ENCODE measurements at places on chromosomes 5 and 9.

DNA sequence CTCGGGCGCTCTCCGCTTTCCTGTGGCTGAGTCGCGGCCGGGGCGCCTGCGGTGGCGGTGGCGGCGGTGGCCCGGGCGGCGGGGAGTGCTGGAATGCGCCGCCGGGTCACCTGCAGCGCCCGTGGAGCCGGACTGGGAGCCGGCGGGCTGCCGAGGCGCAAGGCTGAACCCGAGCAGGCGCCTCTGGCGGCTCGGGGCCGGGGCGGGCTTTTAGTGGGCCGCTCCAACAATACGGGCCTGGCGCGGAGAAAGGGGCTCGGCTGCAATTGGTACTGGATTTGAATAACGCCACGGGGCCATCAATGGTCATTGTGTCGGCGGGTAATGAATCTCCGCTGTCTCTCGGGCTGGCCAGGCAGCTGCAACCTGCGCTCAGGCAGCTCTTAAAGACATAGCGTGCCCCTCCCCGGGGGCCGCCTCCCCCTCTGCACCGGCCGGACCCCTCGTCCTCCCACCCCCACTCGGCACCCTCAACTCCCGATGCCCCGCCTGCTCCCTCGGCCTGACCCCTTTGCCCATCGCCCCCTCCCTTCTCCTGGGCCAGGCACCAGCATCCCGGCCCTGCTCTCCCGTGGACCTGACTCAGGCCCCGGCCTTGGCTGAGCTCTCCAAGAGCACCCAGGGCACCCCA lies 22.1 kb downstream of the URM1 start:
- no peak for DNase-seq

- no peak for DNase-seq
These were observed 204.9 kb downstream of the ELAVL2 start for GRCh38 chr9:23621188-23621587.

GRCh38 chr5:163362840-163363371 lies 74.5 kb upstream of the CCNG1 start:
- no peak for DNase-seq

DNA sequence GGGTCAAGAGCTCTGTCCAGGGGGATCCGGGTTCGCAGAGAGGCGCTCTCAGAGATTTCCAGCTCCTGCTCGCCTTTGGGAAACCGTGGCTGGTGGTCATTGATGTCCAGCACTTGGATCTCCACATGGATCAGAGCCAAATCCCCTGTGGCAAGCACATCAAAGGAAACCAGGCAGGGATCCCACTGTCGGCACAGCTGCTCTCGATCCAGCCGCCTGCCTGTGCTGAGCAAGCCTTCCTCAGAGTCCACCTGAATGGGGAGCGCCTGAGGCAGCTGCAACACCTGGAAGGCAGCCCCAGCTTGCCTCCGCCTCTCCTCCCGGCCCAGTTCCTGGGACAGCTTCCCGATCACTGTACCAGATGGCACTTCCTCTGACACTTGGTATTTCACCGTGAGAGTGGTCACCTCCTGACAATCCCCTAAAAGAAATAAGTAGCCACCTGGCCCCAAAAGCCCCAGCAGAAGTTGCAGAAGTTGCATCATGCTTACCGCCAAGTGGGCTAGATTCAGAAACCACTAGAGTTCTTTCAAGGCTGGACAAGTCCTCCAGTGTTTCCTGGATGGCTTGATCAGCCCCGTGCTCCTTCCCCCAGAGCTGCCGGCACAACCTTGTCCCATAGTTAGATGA lies 520 bp downstream of the PCDH12 start:
- no peak for DNase-seq

GRCh38 chr9:129610473-129611306 lies 10.2 kb downstream of the C9orf50 start:
- DNase-seq = peak; percentile 68

- DNase-seq = no peak
These were observed 19.5 kb upstream of the ASPN start for GRCh38 chr9:92501671-92502393.

GRCh38 chr5:149924486-149924885 lies 20.1 kb downstream of the PDE6A start:
- no peak for DNase-seq

DNA sequence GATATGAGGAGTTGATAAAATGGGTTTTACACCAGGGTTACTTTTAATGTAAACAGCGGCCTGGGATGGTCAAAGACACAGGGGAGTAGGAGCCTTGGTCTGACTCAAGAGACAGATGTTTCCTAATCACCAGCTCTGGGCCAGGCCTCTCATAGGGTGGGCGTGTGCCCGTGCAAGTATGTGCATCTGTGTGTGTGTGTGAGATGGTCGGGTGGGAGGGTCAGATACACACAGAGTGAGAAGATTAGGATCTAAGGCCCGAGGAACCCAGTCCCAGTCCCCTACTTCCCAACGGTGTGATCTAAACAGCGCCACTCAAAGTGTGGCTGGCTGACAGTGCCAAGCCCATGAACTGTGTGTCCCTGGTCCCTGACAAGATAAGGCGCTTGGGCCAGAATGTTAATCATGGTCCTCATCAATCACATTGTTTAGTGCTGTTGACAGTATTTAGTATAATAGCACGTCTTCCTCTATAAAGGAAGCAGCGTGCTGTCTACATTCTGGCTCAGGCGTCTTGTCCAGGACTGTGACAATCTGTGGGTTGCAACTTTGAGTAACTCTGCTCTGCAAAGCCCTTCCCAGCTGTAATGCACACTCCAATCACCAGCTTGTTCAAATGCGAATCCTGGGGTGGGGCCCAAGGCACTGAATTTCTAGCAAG lies 173.7 kb downstream of the DAB2IP start:
- no peak for DNase-seq

GRCh38 chr5:168073991-168074800 lies 217.2 kb upstream of the WWC1 start:
- no peak for DNase-seq

DNA sequence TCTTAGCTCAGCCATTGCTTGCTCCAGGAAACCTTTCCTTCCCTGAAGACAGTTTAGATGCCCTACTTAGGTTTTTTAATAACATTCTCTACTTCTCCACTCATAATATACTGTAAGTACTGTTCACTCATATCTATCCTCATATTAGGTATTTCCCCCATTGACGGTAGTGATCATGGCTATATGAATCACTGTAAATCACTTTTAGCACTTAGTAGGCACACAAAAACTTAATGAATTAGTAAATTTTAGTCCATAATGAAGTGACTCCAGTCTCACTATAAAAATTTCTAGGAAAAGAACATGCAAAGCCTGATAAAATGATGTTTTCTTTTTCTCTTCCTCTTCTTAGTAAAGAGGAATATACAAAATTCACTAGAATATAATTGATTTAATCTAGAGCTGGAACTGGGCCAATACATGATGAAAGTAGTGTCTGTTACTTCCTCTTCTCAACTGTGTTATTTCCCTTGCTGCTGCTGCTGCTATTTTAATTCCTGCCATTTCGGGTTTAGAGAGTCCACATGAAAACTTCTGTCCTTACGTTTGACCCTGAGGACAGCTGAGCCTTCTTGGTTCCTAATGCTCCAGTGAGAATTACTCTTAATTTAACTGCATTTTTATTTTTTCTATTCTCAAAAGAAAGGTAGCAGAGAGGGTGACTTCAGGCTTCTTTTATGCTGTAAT lies 73.5 kb downstream of the LNPEP start:
- DNase-seq = no peak

DNA sequence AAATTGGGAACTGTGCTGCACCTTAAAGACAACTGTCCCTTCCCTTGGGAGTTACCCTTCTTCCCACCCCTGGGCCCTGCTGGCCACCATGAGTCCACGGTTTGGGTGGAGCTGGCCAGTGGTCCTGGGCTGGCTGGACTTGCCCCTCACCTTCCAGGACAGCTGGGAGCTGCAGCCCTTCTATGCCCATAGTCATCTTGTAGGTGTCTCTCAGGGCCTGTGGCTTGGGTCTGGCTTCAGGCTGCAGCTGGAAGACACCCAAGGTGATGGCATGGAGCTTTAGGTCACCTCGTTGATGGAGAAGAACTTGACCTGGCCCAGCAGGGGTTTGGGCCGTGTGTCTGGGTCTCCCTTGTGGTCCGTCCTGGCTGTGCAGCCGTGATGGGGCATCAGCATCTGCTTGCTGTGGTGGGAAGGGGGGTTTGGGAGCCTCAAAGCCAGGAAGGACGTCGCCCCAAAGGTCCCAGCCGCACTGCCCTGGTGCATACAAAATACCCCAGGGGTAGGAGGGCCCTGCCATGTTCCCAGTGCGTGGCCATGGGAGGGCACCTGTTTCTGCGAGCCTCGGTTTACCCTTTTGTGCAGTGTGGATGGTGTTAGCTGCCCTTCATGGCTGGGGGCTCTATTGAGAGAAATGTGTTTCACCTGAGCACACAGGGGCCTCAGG lies 8.9 kb downstream of the WNK2 start:
- DNase-seq = no peak

DNA sequence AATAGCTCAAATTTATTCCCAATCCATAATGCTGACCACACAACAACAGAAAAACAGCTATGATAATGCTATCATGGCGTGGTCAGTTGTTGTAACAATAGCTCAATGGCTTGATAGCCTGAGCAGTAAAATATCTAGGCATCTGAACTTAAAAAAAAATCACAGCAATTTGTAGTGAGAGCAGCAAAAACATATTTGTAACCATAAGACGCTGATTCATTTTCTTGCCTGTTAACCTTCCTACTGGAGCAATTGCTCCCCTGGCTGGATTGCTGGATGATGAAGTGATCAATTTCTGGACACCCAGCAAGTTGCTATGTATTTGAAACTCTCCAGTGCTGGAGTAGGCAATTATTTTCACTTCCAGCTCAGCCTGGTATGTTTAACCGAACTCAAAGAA lies 115.1 kb downstream of the PCSK1 start:
- no peak for DNase-seq

DNA sequence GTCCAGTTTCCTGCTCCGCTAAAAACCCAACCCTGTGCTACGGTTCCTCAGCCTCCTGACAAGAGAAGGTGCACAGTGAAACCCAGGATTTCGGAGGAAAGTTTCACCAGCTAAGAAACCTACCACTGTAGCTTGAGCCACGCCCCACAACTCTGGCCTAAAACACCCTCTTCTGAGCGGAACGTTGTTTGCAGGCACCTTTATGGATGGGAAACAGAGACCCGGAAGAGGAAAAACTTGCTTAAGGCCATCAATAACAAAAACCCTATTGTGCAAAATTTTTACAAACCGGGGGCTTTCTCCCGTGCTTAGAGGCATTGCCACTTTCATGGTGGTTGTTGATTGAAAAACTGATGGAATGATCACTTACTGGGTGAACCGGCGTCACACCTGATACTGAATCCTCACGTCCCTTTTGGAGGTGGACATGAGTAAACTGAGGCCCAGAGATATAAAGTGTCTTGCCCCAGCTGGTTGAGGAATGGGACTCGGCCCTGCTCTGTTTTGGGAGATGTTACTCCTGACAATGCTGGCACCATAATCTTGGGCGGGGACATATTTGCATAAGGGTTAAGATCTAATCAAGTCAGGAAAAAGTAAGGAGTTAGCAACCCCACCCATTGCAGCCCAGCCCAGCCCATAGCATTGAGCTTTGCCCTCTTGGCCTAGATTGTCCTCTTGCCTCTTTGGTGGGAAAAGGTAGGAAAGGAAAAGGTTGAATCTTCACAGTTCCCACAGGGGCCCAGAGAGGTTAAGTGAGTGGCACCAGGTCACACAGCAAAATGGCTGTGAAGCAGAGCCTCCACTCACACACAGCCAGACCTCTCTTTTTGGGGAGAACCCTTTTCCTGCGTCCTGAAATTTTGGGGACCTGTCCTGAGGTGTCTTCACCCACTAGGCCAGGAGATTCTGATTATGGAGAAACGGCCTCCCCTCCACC lies 23.2 kb upstream of the PTGS1 start:
- DNase-seq = no peak

DNA sequence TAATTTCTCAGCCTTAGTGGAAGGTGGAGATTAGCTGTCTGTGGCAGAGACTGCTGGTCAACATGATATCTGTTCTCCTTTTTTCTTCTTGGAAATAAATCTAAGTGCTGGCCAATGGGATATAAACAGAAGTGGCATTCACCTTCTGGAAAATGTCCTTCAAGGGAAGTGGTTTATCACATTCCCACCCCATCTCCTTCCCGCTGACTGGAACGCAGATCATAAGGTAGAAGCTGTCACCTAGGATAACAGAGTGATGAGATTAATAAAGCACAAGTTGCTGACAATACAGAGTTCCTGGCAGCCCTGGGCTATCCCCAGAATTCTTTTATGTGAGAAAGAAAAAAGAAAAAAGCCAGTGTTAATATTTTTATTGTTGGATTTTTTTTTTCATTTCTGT lies 109.7 kb upstream of the OSMR start:
- no peak for DNase-seq

DNA sequence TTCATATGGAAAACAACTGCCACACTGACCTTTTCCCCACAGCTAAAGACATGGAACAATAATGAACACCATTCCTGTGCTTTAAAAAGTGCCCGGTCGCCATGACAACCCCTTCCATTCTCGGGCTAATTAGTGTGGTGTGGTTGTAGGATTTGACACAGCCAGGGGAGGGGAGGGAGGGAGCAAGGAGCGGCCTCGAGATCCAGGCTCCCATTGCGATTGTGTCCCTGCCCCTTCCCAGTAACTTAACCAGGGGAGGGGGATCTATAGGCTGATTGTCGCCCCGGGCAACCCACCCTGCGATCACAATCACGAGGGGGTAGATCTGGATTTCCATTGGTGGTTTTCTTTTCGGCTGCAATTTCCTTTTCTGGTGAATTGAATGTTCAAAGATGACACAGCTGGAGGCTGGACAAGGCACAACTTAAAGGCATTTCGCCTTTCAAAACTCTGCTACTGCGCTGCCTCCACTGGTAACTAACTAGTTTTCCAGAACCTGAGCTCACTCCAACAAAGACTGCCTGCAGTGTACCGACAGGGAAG lies 96.7 kb upstream of the RETREG1 start:
- no peak for DNase-seq

DNA sequence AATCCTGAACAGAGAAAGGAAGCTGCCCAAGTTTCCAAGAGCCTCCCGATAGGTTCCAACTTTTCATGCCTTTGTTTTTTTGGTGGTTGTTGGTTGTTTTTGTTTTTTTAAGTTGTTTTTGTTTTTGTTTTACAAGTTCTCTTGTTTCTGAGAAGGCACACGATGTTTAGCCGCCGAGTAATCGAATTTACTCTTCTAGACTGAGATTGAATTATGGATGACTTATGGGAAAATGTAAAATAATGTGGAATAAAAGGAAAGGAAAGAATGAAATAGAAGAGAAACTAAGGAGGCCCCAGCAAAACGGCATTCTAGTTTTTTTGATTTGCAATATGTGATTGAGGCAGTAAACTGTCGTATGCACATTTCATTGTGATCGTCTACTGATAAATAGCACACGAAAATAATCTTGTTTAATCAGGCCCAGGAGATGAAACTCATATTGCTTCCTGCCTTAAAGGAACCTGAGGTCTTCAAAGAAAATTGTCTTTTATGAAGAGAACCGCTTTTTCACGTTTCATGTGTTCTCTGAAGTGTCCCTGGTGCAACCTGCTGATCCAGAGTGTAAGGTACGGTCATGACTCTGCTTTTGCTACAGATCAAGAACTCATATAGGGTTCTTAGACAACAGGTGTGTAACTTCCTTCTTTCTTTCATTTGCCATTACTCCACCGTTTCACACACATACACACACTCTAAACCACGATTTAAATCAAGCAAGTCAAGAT lies 1.3 kb upstream of the GNAQ start:
- no peak for DNase-seq

GRCh38 chr5:57988813-57989212 lies 471.1 kb downstream of the PLK2 start:
- DNase-seq = no peak

Data from CD4-positive, alpha-beta T cell treated with Interleukin-15 for 1 hour (primary cell).